T-helper 22 cell (primary cell): ENCODE measurements at places on chromosomes 11 and 22.

GRCh38 chr11:79902493-79902892 lies 461.7 kb upstream of the TENM4 start:
- no peak for DNase-seq

GRCh38 chr11:32430568-32431381 lies 4.6 kb downstream of the WT1 start:
- DNase-seq = no peak

DNA sequence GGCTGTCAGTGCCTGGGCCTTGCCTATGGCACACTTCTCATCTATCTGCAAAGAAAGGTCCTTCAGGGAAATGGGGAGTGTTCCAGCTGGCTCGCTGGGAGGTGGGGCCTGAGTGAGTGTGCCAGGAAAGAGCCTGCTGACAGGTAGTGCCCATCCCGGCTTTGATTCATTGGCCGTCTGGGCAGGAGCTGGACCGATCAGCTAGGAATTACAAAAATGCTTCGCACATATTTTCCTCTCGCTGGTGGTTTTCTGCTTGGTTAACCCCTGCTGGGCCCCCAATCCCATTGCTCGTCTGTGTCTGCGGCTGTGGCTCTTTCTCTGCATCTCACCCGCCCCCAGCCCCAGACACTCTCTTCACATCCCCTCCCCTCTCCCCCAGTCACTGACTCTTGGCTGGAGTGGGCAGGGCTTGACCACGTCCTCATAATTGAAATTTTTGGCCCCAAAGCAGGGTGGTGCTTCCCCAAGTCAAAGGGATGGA lies 10.8 kb downstream of the LIF start:
- DNase-seq = no peak

DNA sequence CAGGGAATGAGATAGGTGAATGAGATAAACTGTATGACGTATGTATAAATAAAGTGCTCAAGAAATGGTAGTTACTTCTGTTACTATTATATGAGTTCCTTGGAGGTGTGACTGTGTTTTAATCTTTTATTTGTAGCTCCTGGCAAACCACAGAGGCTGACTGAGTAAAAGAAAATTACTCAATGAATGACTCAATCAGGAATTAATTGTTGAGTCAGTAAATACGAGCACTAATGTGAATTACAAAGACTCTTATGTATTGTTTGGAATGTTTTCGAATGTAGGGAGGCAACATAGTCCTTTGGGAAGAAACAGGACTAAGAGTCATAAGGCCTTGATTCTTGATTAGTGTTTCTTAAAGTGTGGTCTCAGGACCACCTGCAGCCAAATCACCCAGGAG lies 51.1 kb upstream of the BLID start:
- DNase-seq = no peak

DNA sequence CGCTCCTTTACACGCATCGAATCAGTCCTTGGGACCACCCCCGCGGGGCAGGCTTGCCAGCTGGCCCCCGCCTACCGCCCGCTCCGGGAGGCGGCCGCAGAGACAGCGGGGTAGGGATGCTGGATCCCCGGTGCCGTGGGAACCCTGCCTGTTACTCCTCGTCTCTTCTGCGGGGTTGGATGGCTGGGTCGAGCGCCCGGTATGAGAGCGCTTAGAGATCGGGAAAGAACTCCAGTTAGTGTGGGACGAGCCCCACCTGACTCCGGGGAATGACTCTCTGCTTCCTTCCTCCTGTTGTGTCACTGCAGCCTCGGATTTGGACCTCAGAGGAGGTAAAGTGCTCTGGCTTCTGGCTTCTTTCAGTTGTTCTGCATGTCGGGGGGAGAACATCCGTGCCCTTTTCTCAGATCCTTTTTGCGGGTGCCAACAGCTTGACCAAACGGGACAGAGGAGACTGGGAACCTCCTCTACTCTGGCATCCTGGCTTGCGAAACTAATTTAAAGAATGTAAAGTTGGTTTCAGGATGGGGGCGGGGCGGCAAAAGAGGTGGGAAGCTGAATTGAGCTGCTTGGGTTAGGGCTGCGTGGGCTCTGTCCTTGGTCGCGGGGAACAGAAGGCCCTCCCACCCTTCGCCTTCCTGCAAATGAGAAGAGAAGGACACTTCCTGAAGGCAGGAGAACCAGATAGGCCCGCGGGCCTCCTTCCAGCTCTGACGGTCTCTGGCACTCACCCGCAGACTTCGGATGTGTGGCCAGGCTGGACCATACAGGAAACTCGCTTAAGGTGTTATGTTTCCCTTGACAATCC lies 938 bp downstream of the LAYN start:
- no peak for DNase-seq

DNA sequence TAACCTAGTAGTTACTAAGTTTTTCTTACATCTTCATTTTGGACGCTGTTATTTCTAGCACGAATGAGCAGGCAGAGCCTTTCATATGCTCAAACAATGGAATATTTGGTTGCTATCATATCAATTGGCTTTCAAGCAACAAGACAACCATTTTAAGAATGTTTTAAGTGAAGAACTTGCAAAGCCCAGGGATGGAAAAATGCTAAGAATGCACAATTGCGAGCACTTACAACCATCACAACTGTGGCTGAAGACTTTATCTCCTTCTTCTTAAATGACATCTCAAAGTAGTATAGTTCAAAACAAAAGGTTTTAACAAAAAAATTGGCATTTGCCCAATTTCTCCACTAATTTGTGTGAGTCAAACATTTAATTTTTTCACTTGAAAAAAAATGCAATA lies 8.3 kb upstream of the MMP1 start:
- no peak for DNase-seq

DNA sequence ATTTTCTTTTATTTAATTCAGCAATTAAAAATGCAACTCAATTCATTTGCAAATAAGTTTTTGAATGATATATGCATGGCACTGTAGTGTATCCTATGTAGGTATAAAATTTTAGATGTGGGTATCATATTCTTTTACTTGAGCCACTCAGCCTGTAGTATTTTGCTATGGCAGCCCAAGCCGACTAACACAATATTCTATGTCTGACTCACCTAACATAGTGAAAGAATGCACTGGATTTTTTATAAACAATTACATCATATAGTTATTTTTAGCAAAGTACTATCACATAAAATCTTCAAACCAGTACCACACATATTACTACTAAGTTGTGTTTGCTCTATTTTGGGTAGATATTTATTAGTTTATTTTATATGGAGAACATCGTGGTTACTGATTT lies 21.9 kb upstream of the GRIA4 start:
- no peak for DNase-seq

DNA sequence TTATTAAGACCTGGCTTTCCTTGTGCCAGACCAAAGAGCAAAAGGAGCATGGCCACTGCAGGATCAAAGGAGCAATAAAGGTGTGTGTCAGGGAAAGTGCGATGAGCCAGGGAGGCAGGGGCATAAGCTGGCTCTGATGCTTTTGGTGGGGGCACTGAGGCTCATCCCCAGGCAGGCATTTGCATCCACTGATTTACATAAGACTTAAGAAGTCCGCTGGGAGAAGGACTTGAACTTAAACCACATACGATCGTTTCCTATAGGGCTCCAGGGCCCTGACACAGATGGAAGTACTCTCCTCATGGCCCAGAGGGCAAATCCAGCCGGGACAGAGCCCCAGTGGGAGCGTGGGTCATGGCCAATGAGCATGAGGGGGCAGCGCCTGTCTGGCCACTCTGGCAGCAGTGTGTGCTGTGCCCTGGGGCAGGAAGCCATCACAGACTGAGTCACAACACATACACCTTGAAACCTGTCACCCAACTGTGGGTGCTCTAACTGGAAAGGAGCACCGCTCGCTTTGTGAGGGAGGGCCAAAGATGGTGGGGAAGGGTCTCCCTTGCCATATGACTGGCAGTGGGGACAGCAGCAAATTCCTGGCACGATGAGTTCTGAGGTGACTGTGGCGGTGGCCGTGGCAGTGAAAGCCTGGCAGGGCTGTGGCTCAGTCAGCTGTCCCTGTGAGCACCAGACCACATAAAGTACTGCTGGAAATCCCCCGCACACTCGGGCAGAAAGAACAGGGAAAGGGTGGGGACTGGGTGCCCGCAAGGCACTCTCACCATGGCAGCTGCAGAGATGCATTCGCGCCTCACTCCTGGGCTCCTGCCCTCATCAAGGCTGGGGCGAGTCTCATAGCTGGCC lies 79.4 kb upstream of the LMO1 start:
- DNase-seq = no peak

- no peak for DNase-seq
These were observed 18.7 kb upstream of the SNX32 start for GRCh38 chr11:65814986-65815565.

DNA sequence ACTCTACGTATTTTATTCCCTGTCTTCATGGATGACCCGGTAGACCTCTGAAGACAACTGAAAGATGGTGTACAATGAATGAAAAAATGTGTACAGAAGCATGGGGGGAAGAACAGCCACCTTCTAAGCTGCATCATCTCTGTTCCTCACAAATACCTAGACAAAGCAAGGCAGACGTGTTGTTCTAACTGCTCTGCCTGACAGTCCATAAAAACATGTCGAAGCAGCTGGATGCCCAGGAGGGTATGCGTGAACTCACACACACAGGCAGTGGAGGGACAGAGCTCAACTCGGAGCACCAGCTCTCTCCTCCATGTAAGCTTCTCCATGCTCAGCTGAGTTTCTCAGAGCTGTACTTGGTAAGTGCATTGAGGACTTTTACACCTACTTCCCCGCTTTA lies 327.4 kb downstream of the CTTN start:
- DNase-seq = no peak

GRCh38 chr11:86477495-86478155 lies 102.9 kb downstream of the CCDC81 start:
- DNase-seq = no peak

DNA sequence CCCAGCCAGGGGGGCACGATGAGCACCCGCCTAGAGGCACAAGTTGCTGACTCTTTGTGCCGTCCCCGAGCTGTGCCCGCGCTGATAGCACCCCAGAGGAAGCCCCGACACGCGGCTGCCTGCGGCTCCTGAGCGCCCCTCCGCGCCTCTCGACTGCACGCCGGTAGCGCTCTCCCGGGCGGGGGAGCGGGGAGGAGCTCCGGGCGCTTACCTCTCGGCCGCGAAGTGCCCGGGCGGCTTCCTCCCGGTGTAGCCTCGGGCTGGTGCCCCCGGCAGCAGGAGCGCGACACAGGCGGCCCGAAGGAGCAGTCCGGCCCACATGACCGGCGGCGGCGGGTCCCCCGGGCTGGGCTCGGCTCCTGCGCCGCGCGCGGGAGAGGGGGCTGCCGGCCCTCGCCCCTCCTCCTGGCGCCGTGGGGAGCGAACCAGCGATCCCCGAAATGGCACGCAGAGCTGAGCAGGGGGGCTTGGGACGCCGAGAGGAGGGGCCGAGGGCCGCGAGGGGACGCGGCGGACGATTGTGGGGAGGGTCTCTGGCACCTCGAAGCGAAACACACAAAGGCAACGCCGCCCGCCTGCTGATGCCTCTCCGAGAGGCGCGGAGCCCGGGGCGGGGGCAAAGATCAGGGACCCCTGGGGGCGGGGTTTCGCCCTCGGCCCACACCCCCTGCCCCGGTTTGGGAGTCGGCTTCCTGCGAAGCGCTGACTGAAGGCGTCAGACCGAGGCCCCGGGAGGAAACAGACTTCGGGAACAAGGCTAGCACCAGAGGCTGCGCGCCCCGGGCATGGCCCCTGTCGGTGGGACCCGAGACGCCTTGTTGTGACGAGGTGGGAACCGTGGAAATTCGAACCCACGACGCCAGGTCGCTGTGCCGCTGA lies at the start of gene VWCE:
TSS of gene VWCE (minus strand) at position 600 of the 879 bp plus-strand sequence. CDS start at position 321, 279 bp downstream.
- peak; percentile 7 for DNase-seq

- DNase-seq = no peak
These were observed 34.7 kb downstream of the SNX19 start for GRCh38 chr11:130881475-130882137.

- no peak for DNase-seq
These were observed 40.4 kb downstream of the KMT2A start for GRCh38 chr11:118476676-118477075.

- no peak for DNase-seq
These were observed 77.5 kb downstream of the KCNJ1 start for GRCh38 chr11:128789497-128790150.
